ENCODE measurements at places on chromosomes 7 and 10.

GRCh38 chr10:71045204-71045809 is 156.9 kb upstream of the PCBD1 start:
- DNase-seq = no peak

GRCh38 chr7:31488562-31489203 is 25.2 kb upstream of the ITPRID1 start:
- peak; percentile 1 for DNase-seq

- no peak for DNase-seq
Observed at GRCh38 chr7:157670490-157671357, 333.9 kb downstream of the DNAJB6 start.

GRCh38 chr10:97123765-97124164 is 62.0 kb downstream of the SLIT1 start:
- no peak for DNase-seq

DNA sequence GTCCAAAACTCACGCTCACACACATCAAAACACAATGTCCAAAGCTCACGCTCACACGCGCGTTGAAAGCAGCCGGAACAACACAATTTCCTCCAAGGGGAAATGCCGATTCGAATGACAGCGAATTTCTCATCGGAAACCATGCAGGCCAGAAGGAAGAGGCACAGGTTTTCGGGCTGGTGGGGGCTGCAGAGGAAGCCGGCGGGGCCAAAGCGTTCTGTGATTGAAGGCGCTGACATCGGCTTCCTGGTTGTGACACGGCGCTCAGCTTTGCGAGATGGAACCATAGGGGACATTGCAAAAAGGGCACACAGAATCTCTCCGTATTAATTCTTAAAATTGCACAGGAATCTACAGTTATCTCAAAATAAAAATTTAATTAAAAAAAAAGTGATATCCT is 61.3 kb downstream of the FOXL3 start:
- peak; percentile 52 for DNase-seq

DNA sequence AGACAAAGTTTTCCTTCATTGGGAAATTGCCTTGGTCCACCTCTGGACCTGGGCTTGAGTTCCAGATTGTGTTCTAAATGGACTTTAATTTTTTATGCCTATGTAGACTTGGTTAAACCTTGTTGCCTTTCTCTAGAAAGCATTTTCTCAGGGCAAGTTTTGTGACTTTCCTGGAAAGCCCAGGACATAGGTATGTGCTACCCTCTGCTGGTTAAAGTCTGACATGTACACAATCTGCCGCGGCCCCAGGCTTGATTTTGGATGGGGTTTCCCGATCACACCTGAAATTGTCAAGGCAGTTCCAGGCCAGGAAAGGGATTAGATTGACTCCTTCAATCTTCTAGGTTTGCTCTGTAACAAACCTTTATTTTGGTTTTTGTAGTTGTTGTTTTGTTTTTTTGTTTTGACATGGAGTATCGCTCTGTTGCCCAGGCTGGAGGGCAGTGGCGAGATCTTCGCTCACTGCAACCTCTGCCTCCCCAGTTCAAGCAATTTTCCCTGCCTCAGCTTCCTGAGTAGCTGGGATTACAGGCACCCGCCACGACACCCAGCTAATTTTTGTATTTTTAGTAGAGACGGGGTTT is 14.1 kb upstream of the AKR1B10 start:
- DNase-seq = peak; percentile 7

GRCh38 chr10:111439034-111439842 is 362.4 kb downstream of the ADRA2A start:
- DNase-seq = no peak

- no peak for DNase-seq
Observed at GRCh38 chr7:100485471-100485876, 1.7 kb downstream of the NYAP1 start.

DNA sequence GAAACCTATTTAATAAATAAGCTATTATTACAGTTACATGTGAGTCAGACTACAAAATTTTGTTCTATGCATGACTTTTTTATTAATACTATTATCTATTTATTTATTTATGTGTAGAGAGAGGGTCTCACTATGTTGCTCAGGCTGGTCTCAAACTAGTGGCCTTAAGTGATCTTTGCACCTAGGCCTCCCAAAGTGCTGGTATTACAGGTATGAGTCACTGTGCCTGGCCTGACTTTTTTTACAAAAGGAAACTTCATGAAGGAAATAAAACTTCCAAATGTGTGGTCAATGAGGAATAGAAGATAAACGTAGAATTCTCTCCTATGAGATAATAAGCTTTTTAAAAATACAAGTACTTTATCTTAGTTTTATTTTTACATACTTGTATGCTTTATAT is 19.0 kb downstream of the COL28A1 start:
- no peak for DNase-seq

- DNase-seq = no peak
Observed at GRCh38 chr10:78804411-78805032, 264.2 kb upstream of the ZMIZ1 start.

DNA sequence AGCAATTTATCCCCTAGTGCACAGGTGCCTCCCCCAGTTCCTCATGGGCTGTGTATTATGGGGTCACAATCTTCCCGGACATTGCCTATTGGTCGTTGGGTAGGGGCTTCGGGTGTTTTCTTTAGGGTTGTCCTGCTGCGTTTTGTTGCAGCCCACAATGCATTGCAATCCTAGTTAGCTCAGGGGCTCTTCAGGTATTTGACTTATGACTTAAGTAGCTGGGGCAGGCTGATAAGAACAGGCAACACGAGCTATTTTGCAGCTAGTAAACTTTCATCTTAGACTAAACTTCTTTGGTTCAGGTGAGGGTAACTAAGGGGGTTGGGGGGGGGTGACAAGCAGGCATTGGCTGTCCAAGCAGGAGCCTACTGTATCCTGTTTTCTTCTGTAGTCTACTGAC is 158.5 kb downstream of the TPST1 start:
- DNase-seq = no peak

DNA sequence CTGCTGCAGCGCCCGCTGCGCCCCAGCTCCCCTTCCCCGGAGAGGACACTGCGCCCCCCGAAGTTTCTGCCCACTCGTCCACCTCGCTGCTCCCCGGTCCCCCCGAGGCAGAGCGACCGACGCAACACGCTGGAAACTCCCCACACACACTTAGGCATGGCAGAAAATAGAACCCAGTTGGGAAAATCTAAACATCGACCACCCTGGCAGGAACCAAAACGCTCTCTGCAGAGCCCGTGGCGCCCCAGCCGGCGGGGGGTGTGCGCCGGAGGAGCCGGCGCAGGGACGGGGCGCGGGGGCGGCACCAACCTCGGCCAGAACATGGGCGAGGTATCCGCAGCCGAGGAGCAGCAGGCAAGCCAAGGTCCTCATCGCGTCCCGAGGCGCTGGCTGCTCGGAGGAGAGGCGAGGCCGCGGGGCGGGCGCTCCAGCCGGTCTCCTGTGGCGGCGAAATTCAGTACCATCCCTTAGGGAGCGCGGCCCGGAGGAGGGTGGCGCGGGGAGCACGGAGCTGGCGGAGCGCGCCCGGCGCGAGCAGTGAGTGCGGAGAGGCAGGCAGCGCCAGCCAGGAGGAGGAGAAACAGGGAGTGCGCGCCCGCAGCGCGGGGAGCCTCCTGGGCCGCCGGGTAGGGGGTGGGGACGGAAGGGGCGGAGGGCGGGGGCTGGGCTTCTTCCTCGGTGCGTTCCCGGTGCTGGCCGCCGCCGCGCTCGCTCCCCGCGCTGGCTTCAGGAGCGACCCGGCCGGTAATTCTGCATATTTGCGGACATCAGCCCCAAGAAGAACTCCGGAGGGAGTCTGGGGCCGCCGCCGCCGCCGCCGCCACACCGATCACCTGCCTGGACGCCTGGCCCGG is 789 bp downstream of the PDGFA start:
- peak; percentile 30 for DNase-seq

DNA sequence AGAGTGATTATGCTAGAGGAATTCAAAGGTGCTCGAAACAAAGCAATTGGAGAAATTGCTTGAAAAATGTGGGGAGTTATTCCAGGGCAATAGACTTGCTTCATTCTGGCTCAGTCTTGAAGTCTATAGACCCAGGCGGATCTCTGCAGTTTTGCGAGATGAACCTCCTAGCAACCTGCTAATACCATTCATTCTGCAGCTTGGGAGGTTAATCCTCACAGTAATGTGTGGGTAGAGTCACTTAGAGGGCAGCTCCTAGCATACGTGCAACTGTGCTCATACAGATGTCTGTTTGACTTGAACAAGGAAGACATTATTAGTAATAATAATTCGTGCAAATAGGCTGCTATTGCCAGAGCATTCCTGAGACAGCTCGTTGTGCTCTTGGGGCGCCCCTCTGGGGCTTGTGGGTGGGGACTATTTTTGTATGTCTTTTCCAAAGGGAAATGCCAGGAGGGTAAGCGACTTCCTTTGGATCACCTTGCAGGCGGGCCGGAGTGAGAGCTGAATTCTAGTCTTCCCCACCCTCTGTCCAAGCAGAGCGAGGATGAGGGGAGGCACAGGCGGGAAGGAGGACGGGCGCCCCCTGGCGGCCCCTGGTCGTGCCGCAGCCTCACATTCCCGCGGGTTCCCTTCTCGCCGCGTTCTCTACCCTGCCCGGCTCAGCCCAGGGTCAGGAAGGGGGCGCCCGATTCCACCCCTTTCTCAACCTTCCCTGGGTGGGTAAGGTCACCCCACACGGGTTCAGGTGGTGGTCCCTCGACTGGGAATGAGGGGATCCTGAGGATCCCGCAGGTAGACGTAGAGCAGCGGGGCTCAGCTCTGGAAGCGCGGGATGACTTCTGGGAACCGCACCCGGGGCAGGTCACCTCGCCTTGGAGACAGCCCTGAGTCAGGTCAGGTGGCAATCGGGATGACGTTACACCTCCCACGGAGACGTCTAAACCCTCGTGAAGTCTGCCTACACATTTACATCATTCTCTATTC is 241.5 kb downstream of the PHTF2 start:
- peak; percentile 46 for DNase-seq

All from CD4-positive, alpha-beta T cell treated with Interleukin-1 beta for 1 hour (primary cell).